ENCODE measurements at places on chromosomes 1 and 21.

DNA sequence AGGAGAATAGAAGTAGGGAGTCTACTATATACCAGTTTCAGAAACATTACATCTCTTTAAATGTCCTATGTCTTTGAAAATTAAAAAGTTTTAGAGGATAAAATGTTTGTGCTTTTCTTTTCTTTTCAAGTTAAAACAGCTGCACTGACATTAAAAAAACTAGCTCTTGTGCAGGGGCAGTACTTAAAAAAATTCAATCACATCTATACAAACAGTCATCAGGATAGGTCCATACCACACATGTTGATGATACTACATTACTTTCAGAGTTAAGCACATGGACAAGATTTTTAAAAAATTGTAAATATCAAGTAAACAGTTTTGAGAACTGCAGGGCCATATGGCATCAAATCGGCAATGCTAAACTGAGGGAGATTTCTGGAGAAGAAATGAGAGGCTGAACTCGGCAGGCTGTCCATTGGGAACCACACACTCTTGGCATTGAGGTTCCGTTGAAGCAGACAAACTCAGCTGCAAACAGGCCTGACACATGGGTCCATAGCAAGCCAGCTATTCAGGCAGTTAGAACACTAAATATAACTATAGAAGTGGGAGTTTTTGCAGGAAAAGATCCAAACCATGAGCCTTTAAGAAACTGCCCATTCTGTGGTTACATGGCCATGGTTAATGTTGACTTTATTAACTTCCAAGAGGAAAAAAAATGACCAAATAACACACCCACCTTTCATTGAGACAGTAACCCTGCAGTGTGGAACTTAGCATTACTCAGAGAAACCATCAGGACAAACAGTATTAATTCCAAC, 84.5 kb upstream of the BCL10 start:
- DNase-seq, result no peak

DNA sequence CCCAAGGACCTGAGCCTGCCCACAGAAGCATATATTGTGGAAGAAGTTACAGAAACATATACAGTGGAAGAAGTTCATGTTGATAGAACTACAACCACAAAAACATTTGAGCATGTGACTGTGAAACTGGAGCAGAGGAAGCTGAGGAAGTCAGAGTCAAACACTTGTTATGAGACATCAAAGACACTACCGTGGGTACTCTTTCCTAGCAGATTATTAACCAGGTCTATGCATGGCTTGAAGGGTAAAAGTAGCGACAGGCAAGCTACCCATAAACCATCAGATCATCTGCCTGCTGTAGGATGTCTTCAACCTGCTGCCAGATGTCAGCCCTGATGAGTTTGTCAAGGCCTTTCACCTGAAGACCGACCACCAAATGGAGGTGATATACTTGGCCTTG, 35.8 kb downstream of the IVNS1ABP start:
- no peak for DNase-seq

- DNase-seq, result no peak
Observed at GRCh38 chr1:240441669-240442068, 170.3 kb downstream of the GREM2 start.

GRCh38 chr1:59057211-59057694, 239.6 kb upstream of the FGGY start:
- DNase-seq, result no peak

GRCh38 chr1:11529330-11529729, 50.4 kb downstream of the DISP3 start:
- no peak for DNase-seq

DNA sequence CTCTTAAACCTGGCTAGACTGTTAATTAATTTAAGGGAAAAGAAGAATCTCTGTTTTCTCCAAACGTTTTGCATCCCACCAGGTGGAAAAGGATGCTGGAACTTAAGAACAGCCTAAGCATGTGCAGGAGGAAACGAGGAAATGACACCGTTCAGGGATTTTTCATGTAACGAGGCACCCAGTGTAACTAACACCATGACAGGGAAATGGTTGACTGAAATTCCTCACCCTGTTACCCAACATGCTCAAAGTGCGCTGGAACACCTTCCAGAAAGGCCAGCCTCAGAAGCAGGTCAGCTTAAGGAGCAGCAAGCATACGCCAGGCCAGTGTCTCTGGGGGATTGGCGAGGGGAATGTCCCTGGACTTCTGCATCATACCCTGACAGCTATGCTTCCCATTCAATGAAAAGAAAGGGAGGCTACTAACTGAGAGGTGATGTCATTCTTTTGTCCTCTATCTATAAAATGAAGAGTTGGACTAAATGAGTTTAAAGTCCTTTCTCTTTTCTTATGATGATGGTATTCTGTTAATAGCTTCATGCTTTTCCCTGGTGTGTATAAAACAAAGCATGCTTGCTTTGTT, 21.6 kb downstream of the TNN start:
- no peak for DNase-seq

DNA sequence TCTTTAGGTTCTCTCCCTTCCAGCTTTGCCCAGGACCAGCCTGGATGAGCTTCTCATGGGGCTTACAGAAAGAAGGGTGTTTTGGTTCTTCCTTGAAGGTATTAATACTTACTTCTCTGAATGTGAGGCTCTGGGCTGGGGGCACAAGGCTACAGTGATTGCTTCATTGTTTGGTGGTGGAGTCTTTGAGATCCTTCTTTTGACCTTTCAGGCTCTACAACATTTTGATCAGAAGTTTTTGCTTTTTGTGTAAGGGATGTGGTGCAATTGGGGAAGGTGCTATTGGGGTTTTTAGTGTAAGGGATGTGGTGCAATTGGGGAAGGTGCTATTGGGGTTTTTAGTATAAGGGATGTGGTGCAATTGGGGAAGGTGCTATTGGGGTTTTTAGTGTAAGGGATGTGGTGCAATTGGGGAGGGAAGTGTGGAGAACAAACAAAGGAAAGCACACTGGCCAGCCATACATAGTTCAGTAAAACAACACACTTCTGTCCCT, 103.6 kb upstream of the IVNS1ABP start:
- no peak for DNase-seq

DNA sequence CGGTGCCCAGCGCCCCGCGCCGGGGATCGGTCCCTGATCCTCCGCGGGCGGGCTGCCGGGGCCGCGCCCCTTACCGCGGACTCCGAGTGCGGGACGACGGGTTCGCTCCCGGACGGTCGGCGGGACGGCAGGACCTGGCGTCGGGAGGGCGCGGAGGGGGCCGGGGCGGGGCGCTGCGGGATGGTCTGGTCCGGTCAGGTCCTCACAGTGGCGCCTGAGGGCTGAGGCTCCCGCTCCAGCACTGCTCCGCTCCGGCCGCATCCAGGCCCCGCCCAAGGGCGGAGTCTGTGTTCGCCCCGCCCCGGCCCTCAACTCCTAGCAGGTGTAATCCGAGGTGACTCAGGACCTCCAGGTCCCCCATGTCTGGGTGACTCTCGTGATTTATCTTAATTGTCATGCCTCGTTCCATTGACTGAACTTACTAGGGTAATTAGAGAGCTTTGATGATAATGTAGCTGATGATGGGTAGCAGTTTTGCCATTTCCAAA, at the start of gene RAB3B:
Gene RAB3B (minus strand): TSS at position 223 of the 488 bp plus-strand sequence. CDS start 13,583 bp downstream, outside the sequence.
- peak; percentile 70 for DNase-seq

GRCh38 chr1:164834641-164835040, 275.7 kb downstream of the PBX1 start:
- DNase-seq, result no peak

GRCh38 chr1:66438501-66438900, 95.5 kb upstream of the SGIP1 start:
- DNase-seq, result no peak

- DNase-seq, result no peak
Observed at GRCh38 chr1:109399326-109399957, 1.7 kb upstream of the SORT1 start.

- no peak for DNase-seq
Observed at GRCh38 chr1:112083487-112083886, 94.0 kb upstream of the KCND3 start.

GRCh38 chr1:2981981-2982614, 39.2 kb upstream of the ACTRT2 start:
- DNase-seq, result no peak

GRCh38 chr1:37056325-37056724, 22.0 kb upstream of the GRIK3 start:
- DNase-seq, result no peak

DNA sequence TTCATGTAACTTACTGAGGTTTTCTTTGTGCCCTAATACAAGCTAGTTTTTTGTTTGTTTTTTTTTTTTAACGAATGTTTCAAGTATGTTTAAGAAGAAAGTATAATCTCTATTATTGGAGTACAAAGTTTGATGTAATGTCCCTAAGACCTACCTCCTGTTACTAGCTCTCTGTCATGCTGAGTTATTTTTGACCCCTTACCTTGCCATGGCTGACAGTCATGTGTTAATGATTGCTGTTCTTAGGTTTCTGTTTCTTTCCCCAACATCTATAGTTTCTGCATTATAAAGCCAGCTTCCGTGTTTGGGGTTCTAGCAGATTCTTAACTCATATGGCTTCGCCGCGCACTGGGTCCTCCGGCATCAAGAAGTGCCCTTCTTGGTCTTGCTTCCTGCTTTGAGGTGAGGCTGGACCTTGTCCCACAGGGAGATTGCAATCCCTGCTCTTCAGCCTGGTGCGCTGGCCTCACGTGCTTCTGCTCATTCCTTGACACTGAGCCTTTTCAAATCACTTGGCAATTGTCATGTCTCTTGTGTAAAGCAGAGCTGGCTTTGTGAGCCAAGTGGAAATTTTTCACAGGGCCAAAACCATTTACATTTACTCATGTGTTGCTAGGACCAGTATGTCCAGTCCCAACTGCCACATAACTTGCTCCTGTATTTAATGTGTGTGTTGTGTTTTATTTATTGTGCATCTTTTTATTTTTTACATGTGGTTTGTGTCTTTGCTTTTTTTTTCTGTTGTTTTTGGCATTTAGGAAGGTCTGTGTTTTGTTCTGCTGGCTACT, 135.0 kb upstream of the COL6A1 start:
- DNase-seq, result no peak

GRCh38 chr1:186014370-186015037, 280.3 kb downstream of the HMCN1 start:
- DNase-seq, result no peak

GRCh38 chr1:204286831-204287421, 72.8 kb downstream of the PLEKHA6 start:
- no peak for DNase-seq

DNA sequence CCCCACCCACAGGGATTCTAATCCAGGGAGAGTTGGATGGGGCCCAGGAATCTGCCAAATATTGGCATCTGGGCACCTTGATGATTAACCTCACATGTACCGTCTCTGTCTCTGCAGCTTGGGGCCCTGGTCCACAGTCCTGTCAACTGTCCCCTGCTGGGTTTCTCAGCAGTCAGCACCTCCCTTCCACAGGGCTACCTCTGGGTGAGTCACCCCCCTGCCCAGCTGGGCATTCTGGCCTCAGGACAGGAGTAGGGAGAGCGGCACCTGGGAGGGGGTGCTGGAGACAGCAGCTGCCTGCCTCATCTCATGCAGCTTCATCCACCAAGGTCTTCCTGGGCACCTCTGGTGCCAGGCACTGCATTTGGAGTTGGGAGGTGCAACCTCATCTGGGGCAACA, 100.6 kb upstream of the ACTL8 start:
- DNase-seq, result no peak

DNA sequence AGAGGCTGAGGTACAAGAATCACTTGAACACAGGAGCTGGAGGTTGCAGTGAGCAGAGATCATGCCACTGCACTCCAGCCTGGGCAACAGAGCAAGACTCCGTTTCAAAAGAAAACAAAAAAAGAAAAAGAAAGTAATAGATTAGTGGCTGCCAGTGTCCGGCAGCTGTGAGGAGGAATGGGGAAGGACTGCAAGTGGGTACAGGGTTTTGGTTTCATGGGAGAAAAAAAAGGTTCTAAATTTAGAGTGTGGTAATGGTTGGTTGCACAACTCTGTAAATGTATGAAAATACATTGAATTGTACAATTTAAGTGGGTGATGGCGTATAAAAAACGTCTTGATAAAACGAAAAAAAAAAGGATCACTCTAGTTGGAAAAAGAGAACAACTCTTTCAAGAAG, 6.7 kb downstream of the TAF1A start:
- no peak for DNase-seq

GRCh38 chr1:64847666-64848065, 102.8 kb downstream of the RAVER2 start:
- DNase-seq, result no peak

GRCh38 chr1:36855699-36856494, 178.4 kb downstream of the GRIK3 start:
- no peak for DNase-seq

DNA sequence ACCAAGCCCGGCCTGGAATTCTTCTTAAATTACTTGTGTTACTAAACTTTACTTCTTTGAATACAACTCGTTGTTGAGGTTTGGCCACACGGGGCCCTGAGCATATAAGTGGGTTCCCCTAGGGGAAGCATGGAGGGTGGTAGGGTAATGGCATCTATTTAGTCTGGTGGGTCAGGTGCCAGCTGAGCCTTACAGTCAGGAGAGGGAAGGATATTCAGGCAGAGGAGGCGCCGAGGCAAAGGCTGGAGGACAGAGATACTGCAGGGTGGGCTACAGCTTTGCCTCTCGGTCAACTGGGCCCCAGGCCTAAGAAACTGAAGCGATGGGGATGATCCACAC, 424 bp upstream of the NECAP2 start:
- no peak for DNase-seq

GRCh38 chr1:196148367-196148970, 459.8 kb downstream of the KCNT2 start:
- no peak for DNase-seq

DNA sequence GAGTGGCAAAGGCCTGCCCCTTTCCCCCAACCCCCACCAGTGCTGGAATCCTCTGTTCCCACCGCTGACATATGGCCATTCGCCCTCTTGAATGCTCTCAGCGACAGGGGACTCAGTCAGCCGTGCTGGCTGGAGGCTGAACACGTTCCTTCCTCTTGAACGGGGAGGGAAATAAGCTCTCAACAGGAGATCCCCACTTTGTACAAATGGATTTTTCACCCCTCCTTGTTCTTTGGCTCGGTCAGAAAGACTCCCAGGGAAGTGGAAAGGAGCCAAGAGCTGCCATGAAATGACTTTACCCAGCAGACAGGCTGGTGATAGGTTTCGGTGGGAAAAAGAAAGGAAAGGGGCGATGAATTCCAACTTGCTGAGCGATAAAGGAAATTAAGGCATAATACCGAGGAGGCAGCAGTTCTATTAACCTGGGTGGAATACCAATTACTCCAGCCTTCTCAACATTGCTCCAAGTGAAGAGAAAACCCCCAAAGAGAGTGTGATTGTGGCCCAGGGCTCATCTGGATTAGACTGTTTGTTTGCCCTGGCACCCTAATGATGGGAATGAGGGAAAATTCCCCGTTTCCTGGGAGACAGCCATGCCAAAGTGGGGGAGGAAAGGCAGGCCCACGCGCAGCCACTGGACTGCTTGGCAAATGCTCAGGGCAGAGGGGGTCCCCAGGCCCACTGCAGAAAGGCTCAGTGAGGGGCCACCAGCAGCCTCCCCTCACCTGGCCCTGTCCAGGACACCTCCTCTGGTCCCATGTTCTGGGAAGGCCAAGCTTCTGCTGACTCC, 23.9 kb downstream of the LRP8 start:
- DNase-seq, result no peak

GRCh38 chr1:27109103-27109822, 45.7 kb downstream of the SLC9A1 start:
- DNase-seq, result no peak

Measured in stimulated activated CD4-positive, alpha-beta T cell treated with anti-CD3 and anti-CD28 coated beads, TNF-alpha, amount 100 ng/mL, for 48 hours (primary cell).